CD4-positive, alpha-beta T cell (primary cell): ENCODE measurements at places on chromosomes 4 and X. TPM values are rescaled to one million over a fixed set of nuclear protein-coding genes. Genes with fewer than 3 reads are reported as not detected.

GRCh38 chrX:19958552-19959486 is 32.0 kb downstream of the BCLAF3 start:
- H3K36me3 ChIP-seq: peaks cover 4% of the 10 kb centered on the region
- no peak overlapping the region for H3K27ac ChIP-seq
- no peaks in the 10 kb centered on the region for H3K27me3 ChIP-seq
- no peaks in the 10 kb centered on the region for H3K4me1 ChIP-seq
- DNase-seq: no peak

The NEUROG2 gene
- not detected for total RNA-seq

The CT45A2 gene
- total RNA-seq: not detected

- no peaks in the 10 kb centered on the region for H3K4me1 ChIP-seq
- DNase-seq: no peak
- no peak overlapping the region for H3K27ac ChIP-seq
- no peak overlapping the region for H3K4me3 ChIP-seq
- no peaks in the 10 kb centered on the region for H3K36me3 ChIP-seq
Measured at GRCh38 chr4:141375855-141376254, 155.2 kb downstream of the ZNF330 start.

The SORBS2 gene
- total RNA-seq: not detected

The CXCL11 gene
- total RNA-seq: not detected

The POU4F2 gene
- not detected for total RNA-seq

DNA sequence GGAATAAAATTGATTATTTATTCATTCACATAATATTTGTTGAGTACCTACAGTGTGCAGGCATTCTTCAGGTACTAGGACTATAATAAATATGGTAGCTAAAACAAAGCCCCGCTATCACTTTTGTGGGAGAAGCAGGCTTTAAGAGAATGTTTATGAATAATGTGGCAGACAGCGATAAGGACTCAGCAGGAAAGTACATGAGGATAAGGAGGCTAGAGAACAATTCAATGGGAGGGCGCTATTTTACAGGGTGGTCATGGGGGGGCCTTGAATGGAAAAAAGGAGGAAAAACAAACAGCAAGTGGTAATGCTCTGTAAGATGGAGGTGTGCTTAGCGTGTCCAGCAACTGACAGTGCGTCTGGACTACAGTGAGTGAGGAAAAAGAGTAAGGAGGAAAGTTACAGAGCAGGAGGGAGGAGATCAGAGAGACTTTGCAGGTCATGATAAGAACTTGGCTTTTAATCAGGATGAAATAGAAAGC is 264.2 kb upstream of the ETNPPL start:
- no peaks in the 10 kb centered on the region for H3K27me3 ChIP-seq
- no peak overlapping the region for H3K27ac ChIP-seq
- no peaks in the 10 kb centered on the region for H3K4me1 ChIP-seq
- no peak for DNase-seq
- no peaks in the 10 kb centered on the region for H3K36me3 ChIP-seq
- no peak overlapping the region for H3K4me3 ChIP-seq

DNA sequence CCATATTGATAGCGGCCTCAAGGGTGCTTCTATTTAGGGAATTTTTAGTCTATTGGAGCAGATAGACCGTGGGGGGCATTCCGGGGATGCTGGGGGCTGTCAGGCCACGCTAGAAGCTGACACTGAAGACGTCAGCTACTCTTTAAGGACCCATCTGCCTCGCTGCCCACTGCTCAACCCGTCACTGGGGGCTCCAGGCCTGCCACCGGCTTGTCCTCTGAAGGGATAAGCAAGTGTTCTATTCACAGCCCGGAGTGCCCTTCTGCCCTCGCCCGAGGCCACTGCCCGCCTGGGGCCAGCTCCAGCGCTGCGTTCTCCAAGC is 679 bp upstream of the MSL3 start:
- H3K27me3 ChIP-seq: no peaks in the 10 kb centered on the region
- peaks cover 18% of the 10 kb centered on the region for H3K4me1 ChIP-seq
- DNase-seq: no peak
- H3K36me3 ChIP-seq: peaks cover 6% of the 10 kb centered on the region
- peak overlapping the region; percentile 45 for H3K4me3 ChIP-seq

DNA sequence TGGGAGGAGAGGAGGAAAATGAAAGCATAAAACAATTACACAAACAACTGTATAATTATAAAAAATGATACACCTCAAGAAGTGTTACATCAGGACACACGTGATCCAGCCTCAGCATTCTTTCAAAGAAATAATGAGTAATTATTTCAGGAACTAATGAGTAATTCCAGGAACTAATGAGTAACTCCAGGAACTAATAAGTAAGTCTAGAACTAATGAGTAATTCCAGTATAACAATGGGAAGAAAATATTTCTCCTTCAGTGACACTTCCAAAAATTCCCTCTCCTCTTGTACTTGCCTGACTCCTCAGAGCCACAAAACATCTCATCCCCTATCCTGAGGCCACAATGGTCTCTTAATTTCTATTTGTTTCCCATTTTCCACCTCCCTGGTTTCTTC is 63.5 kb upstream of the COL25A1 start:
- H3K36me3 ChIP-seq: no peaks in the 10 kb centered on the region
- H3K4me1 ChIP-seq: no peaks in the 10 kb centered on the region
- no peaks in the 10 kb centered on the region for H3K27me3 ChIP-seq
- no peak overlapping the region for H3K4me3 ChIP-seq

The MAGEA4 gene
- not detected for total RNA-seq

GRCh38 chr4:163493643-163494359 is 689 bp upstream of the TMA16 start:
- H3K36me3 ChIP-seq: no peaks in the 10 kb centered on the region
- H3K27me3 ChIP-seq: no peaks in the 10 kb centered on the region
- H3K4me1 ChIP-seq: peaks cover 7% of the 10 kb centered on the region
- peak overlapping the region; percentile 71 for H3K27ac ChIP-seq

DNA sequence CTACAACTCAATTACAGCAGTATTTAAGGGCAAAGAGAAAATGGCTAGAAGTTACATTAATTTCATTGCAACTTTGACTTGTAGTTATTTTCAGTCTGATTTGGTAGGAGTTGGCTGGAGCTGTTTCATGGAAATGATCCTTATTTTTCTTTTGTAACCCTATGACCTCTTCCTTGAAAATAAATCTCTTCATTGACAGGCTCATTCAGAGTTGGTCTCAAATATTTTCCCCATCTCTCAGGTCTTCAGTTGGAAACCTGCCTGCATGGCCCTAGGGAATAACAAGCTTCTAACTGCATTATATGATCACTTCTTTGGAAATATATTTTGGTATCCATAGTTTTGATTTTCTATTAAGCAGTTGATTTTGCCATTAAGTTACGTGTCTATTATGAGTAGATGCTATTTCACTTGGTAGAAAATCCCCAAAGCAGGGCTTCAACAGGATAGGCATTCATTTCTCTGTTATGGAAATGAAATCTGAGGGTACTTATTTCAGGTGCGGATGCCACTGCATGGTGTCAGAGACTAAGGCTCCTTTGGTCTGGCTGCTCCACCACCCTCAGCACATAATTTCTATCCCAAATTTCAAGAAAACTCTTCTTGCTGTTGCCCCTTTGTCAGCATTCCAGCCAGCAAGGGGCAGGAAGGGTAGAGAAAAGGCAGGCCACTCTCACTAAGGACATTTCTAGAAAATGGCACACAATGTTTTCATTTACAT is 502.5 kb downstream of the SPRY1 start:
- DNase-seq: no peak
- H3K4me1 ChIP-seq: no peaks in the 10 kb centered on the region
- H3K27me3 ChIP-seq: no peaks in the 10 kb centered on the region
- no peak overlapping the region for H3K4me3 ChIP-seq
- no peak overlapping the region for H3K27ac ChIP-seq

- no peaks in the 10 kb centered on the region for H3K27me3 ChIP-seq
- DNase-seq: no peak
- no peaks in the 10 kb centered on the region for H3K36me3 ChIP-seq
- no peak overlapping the region for H3K27ac ChIP-seq
- no peak overlapping the region for H3K4me3 ChIP-seq
Measured at GRCh38 chr4:104549736-104550135, 55.0 kb upstream of the CXXC4 start.

The XG gene
- total RNA-seq: not detected

The PRDM8 gene
- total RNA-seq: 5.1 TPM

DNA sequence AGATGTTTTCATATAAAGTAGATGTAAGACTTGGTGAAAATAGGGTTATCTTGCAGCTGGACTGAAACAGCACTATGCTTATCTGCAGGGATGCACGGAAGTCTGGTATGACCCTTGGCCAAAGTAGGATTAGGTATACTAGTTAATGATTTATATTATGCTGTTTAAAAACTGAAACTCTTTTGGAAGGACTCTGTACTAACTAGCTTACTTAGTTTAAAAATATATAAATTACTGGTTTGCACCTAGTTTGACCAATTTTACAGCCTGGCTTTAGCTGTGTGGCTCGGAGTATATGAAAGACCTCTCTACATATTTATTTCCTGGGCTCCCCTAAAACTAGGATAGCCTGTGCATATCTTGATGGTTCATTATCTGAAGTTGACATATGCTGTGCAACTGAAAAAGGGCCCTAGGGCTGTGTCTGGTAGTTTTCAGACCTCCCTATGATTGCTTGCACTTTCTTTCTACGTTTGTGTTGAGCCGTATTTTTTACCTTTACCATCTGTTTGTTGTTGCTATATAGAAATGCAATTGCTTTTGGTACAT is 89.2 kb downstream of the TMEM144 start:
- H3K27ac ChIP-seq: no peak overlapping the region
- H3K4me1 ChIP-seq: no peaks in the 10 kb centered on the region
- H3K4me3 ChIP-seq: no peak overlapping the region
- H3K36me3 ChIP-seq: no peaks in the 10 kb centered on the region

- H3K36me3 ChIP-seq: no peaks in the 10 kb centered on the region
- no peaks in the 10 kb centered on the region for H3K27me3 ChIP-seq
- DNase-seq: no peak
- no peak overlapping the region for H3K4me3 ChIP-seq
- no peak overlapping the region for H3K27ac ChIP-seq
Measured at GRCh38 chrX:96861218-96861617, 22.5 kb upstream of the RPA4 start.

- no peak overlapping the region for H3K4me3 ChIP-seq
- no peaks in the 10 kb centered on the region for H3K27me3 ChIP-seq
- H3K4me1 ChIP-seq: no peaks in the 10 kb centered on the region
- no peak for DNase-seq
- H3K27ac ChIP-seq: no peak overlapping the region
- H3K36me3 ChIP-seq: no peaks in the 10 kb centered on the region
Measured at GRCh38 chr4:48914311-48914710, 7.7 kb upstream of the OCIAD2 start.

DNA sequence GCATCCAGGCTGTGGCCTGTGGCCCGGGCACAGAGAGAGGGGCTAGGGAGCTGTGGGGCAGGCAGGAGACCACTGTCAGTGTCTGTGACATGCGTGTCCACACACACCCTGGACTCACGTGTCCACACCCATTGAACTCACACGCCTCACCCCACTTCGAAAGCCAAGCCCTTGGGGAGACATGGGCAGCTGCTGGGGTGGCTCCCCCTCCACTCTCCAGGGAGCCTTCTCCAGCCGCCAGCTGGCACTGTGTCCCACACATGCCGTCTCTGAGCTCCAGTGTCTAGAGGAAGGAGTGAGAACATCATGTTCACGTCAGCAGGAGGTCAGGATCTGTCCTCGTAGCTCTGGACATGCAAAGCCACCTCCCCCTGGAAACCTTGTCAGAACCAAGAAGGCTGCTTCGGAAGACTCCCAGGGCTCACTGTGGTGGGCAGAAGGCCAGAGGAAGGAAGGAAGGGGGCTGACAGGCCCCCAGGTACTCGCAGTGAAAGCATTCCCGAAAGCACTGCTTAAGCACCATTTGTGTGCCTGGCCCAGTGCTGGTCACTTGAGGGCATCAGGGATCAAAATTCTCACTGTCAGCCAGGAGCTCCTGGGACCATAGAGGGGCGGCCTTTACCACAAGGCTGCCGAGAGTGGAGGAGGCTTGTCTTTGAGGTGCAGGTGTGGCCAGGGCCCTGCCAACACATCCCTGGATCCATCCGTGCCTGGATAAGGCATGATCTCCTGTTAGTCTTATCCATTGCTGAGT is 61.4 kb downstream of the HTRA3 start:
- no peak overlapping the region for H3K27ac ChIP-seq
- H3K36me3 ChIP-seq: no peaks in the 10 kb centered on the region
- H3K4me1 ChIP-seq: no peaks in the 10 kb centered on the region
- H3K4me3 ChIP-seq: no peak overlapping the region

DNA sequence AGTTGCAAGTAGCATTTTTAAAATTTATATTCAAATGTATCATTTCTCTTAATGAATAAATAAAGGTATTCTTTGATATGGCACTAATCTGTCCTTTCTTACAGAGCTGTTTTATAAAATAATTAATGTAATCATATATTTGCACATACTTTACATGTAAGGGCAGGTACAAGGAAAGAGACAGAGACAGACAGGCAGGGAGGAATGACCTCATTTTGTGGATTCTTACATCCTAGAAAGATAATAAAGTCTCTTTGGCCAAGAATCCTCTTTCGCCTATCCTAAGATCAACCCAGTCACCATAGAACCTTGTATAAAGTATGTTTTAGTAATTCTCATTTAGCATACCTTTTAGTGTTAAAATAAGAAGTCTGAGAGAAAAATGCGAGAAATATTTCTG is 98.5 kb upstream of the CTSO start:
- H3K36me3 ChIP-seq: no peaks in the 10 kb centered on the region
- no peak overlapping the region for H3K4me3 ChIP-seq
- no peaks in the 10 kb centered on the region for H3K27me3 ChIP-seq
- H3K4me1 ChIP-seq: no peaks in the 10 kb centered on the region
- no peak for DNase-seq

The LARP7 gene
- total RNA-seq: 42.9 TPM

DNA sequence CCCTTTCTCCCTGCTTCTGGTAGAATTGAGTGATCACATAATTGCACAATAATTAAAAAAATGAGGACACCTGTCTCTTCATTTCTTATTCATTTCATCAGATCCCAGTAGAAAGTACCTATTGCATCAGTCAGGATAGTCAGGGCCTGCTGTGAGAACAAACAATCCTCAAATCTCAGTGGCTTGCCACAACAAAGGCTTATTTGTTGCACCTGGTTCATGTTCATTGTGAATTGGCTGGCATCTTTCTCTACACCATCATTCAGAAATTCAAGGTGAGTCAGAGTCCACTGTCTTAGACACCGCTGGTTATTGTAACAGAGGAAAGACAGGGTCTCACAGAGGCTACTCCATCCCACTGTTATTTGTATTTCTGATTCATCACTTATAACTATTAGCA is 409.8 kb downstream of the STIM2 start:
- no peak overlapping the region for H3K4me3 ChIP-seq
- H3K36me3 ChIP-seq: no peaks in the 10 kb centered on the region
- H3K27me3 ChIP-seq: no peaks in the 10 kb centered on the region
- no peak overlapping the region for H3K27ac ChIP-seq
